ENCODE measurements at places on chromosomes 1 and 21.

DNA sequence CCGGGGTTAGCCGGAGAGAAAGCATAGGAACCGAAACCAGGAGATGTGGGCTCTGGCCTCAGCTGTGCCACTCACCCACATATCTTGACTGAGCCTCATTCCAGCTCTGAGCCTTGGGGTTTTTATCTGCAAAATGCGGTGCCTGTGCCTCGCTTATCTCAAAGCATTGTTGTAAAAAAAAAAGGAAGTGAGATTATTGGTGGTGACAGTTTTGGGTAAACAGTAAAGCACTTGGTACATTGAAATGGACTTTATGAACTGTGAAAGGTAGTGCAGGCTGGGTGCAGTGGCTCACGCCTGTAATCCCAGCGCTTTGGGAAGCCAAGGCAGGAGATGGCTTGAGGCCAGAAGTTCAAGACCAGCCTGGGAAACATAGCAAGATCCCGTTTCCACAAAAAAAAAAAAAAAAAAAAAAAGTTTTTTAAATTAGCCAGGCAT lies 3.8 kb downstream of the PTAFR start:
- DNase-seq, result peak; percentile 17

DNA sequence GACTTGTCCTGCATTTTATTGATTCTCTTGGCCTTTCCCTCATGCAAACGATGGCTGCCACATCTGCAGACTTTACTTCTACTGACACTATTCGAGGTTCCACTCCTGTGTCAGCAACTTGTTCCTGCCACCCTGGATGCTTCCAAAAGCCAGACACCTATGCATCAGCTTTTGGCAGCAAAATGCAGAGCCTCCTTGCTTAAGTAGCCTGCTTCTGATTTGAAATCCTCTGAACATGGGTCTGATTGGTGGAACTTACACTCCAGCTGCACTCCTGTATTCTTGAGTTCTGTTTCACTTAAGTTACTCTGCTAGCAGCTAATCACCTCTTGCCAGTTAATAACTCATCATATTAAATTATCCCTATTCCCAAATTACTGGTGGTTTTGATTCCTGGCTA lies 152.1 kb upstream of the FMN2 start:
- no peak for DNase-seq

DNA sequence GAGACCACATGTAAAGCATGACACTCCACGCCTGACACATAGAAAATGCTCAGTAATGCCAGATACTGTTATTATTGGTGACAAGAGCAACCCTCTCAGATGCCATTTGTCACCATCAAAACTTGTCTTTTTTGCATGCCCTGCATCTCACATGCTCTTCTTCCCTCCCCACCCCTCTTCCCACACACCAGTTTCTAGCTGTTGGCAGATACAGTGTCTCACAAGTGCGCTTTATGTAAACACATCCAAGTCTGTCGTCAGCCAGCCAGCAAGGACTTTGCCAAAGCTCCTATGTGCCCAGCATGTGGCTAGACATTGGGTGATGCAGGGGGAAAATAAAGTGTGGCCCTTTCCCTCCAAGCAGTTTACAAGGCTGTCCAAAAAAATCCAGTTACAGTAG lies 44.9 kb upstream of the EPHA8 start:
- DNase-seq, result no peak

GRCh38 chr1:161038523-161039153 lies at the start of gene TSTD1:
Gene TSTD1, minus strand, starts transcription at chr1:161038964. Its CDS starts 75 bp downstream, at chr1:161038889.
- peak; percentile 49 for DNase-seq

DNA sequence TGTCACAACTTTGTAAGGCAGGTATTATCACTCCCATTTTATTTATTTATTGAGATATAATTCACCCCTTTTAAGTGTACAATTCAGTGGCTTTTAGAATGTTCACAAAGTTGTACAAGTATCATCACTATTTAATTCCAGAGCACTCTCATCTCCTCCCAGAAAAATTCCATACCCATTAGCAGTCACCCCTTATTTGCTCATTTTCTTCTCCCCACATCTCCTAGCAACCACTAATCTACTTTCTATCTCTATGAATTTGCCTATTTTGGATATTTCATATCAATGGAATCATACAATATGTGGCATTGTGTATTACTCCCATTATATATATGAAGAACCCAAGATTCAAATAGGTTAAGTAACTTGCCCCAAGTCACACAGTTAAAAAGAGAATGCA lies 7.0 kb downstream of the DSTYK start:
- no peak for DNase-seq

DNA sequence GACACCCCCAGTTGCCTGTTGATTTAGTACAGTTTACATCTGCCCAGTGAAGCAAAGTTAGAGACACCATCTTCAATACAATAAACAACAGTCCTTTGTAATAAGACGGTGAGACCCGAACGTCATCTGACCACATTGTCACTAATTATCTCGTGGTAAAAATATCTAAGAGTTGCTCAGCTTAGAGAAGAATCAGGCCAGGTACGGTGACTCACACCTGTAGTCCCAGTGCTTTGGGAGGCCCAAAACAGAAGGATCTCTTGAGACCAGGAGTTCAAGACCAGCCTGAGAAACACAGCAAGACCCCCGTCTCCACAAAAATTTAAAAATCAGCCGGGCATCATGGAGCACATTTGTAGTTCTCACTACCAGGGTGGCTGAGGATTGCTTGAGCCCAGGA lies 53.5 kb downstream of the CD34 start:
- no peak for DNase-seq

DNA sequence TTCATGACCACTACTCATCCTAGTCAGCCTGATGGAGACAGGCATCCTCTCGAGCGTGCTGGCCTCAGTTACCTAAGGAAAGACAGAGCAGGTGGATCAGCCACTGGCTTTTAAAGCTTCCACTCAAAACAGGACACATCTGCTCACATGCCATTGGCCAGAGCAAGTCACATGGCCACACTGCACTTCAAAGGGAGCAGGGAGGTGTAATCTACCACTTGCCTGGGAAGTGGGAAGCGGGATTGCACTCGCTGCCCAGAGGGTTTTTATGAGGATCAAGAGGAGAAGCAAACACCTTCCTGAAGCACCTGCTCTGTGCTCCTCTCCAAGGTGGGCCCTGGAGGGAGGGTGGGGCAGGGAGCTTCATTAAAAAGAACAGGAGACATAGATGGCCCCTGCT lies 108.0 kb downstream of the TAS1R2 start:
- DNase-seq, result no peak

- DNase-seq, result no peak
Observed at GRCh38 chr1:184870319-184870718, 104.0 kb downstream of the NIBAN1 start.

Measured in bone marrow (tissue), 2 donors.